ENCODE measurements at places on chromosomes 2 and 18.

DNA sequence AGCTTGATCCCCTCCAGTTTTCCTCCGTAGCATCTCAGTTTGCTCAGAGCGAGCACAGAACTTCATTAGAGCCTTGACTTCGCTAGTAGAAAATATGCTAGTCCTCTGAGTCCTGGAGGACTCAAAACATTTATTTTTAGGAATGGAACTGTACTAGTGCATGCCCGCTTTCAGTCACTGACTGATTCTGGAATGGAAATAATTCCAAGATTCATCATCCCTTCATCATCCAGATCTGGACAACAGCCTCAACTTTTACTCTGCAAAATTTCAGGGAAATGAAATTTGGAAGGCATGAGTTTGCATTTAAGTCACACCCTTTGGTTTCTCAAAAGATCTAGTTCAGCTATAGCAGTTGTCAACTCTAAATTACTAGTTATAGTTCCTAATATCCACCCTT, 304.6 kb downstream of the XIRP2 start:
- DNase-seq: no peak

GRCh38 chr2:240393831-240394410, 41.5 kb upstream of the GPC1 start:
- DNase-seq: no peak

GRCh38 chr2:99159594-99159993, 4.8 kb downstream of the LIPT1 start:
- no peak for DNase-seq

- DNase-seq: no peak
Observed at GRCh38 chr18:38475686-38476085, 910.1 kb upstream of the CELF4 start.

GRCh38 chr18:72261590-72261989, 282.6 kb downstream of the CBLN2 start:
- DNase-seq: no peak

GRCh38 chr2:15511686-15512085, 49.4 kb downstream of the NBAS start:
- DNase-seq: no peak

DNA sequence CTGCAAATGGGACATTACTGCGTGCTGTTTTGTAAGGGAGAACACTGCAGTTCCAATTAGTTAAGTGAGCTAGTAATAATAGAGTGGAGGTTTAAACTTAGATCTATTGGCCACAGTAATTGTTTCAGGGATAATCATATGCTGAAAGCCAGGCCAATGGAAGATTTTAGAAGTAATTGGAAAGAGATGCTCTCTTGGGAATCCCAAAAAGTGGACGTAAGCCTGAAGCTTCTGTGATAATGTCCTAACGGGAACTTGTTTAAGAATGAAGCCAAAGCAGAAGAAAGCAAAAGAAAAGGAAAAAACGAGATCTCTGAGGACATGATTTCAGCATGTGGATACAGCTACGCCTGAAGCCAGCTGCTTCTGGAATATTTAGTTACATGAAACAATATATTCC, 594.6 kb downstream of the SLC4A3 start:
- DNase-seq: no peak

- DNase-seq: no peak
Observed at GRCh38 chr2:205409411-205409810, 272.9 kb upstream of the NRP2 start.

GRCh38 chr2:123578016-123578415, 447.1 kb upstream of the CNTNAP5 start:
- no peak for DNase-seq

GRCh38 chr18:36912887-36913286, 84.0 kb downstream of the KIAA1328 start:
- DNase-seq: no peak

DNA sequence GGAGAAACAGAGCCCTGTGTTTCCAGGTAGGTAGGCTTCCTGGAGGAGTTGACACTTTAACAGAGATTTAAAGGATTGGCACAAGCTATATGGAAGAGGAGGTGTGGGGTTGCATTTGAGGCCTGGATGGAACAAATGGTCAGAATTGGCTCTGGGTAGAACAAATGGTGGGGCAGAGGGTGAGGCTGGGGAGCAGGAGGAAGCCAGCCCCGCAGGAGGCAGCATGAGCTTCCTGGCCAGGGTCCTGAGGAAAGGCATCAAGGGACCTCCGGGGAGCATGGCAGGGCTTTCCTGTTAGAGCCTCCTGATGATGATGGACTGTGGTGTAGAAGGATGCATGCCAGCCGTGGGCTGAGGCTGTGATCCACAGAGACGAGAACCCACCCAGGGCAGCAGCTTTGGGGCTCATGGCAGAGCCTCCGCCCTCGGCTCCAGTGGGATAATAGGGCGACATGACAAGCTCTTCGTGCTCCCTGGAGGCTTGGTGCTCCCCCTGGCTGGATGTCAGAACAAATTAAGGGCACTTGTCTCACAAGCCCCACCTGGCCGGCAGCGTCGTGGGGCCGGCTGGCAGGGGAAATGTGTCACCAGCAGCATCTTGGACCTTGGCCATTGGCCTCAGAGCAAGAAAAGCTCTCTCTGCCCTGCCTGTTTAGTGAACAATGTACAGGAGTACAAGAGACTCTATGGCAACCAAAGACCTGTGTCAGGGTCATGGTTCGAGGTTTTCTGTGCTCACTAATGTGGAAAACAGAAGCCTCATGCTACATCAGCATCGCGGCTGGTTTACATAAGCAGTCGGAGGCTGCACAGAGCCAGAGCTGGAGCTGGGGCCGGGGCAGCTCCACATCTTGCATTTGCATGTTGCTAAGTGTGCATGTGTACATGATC, 153.5 kb downstream of the MYCN start:
- no peak for DNase-seq

DNA sequence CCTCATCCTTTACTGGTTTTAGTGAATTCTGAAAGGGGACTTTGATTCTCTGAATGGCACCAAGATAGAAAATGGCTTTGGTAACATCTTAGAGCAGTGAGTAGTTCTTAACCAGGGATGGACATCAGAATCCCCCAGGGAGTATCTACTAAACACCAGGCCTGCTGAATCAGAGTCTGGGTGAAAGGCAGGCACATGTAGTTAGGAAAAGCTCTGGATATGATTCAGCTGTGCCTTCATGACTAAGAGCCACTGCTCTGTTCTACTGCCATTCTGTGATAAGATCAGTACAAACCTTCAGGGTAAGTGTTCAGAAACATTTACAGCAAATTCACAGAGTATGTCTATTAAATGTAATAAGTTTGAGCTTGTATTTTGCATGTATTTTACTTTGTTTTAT, 46.2 kb upstream of the B3GNT2 start:
- DNase-seq: no peak

DNA sequence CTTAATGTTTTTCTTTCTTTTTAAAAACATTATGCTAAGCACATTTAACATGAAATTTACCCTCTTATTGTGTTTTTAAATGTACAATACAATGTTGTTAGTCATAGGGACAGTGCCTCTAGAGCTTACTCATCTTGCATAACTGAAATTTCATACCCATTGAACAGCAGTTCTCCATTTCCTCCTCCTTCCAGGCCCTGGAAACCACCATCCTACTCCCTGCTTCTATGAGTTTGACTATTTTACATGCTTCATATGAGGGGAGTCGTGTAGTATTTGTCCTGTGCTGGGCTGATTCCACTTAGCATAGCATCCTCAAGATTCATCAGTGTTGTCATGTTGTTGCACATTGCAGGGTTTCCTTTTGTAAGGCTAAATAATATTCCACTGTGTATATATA, 92.6 kb downstream of the SPATS2L start:
- DNase-seq: no peak

DNA sequence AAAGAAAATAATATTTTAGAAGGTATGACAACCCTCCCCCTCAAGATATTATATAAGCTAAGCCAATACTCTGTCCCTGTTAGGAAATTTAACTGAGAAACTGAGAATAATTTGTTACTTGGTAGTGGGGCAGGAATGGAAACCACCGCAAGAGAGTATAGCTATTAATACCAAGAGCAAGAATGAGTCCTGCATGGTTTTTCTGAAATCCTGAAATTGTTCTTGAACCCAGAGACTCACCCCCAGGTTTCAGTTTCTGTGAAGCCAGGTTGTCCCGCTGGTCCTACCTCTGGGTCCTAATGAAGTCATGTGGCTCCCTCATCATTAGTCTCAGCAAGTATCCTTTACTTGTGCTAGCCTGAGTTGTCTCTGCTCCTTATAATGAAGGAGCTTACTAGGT, 671.0 kb upstream of the ACVR2A start:
- DNase-seq: no peak

DNA sequence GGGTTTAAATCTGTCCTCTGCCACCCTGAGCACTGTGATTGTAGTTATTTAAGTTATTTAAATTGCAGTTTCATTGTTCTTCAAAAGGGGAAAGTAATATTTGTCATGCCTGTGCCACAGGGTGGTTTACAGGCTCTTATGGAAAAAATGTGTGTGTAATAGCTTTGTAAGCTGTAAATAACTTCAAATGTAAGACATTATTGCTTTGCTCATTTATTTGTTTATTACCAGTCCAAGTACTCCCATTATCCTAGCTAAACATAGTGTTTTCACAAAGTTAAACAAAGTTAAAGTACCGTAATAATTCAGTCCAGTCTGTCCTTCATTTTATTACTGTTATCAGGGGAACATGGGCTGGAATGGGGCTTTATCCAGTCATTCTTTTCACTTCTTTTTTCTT, 43.4 kb upstream of the IGFBP2 start:
- DNase-seq: no peak

- no peak for DNase-seq
Observed at GRCh38 chr2:117674172-117674571, 140.3 kb upstream of the DDX18 start.

DNA sequence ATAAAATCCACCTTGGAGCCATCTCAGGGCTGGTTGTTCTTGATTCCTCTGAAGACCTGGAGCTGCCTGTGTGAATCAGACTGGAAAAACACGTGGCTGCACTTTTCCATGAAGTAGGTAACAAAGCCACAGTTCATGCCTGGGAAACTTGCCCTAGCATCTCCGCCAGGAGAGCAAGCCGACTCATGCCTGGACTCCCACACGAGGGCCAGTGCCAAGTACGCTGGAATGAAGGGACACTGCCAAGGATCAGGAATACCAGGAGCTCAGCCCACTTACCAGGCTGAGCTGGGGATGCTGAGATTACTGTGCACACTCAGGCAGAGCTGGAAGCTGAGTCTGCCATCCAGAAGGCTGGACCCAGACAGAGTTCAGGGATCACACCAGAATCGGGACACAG, 10.9 kb upstream of the FHL2 start:
- peak; percentile 61 for DNase-seq

- no peak for DNase-seq
Observed at GRCh38 chr2:38290332-38290731, 86.7 kb downstream of the ATL2 start.

- DNase-seq: no peak
Observed at GRCh38 chr18:41706301-41706700, 248.7 kb upstream of the PIK3C3 start.

DNA sequence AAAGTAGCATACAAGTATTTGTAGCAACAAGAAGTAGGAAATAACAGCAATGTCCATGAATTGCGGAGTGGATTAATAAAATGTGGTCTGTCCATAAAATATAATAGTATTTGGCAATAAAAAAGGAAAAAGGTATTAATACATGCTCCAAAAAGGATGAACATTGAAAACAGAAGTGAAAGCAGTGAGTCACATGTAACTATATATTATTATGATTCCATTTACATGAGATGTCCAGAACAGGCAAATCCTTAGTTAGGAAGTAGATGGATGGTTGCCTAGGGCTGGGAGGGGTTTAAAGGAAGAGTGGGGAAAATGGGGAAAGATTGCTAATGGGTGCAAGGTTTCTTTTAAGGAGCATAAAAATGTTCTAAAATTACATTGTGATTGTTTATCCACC, 44.5 kb downstream of the CCDC74A start:
- no peak for DNase-seq

- no peak for DNase-seq
Observed at GRCh38 chr2:162012565-162013058, 61.4 kb downstream of the DPP4 start.

DNA sequence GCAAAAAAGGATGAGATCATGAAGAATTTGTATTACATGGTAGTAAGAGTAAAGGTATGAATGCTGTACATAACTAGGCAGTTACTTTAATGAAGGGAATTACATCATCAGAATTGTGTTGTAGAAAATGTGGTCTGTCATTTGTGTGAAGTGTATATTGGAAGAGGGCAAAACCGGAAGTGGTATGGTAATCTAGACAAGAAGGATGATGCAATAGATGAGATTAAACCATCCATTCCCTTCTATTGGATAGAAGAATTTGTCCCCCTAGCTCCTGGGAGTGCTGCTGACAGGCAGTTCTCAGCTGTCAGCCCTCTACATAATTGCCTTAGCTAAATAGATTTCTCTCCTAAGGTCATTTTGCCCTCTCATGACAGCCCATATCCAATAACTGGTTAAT, 55.9 kb upstream of the BARD1 start:
- DNase-seq: no peak

GRCh38 chr2:134075204-134075603, 178.7 kb upstream of the MGAT5 start:
- no peak for DNase-seq

GRCh38 chr2:150207979-150208378, 279.5 kb downstream of the RND3 start:
- DNase-seq: no peak

Measured in hypothalamus (tissue), 51 donors.